Stimulated activated CD4-positive, alpha-beta T cell treated with anti-CD3 and anti-CD28 coated beads, Interleukin-1b, Interleukin-23, amount 100 ng/mL, for 48 hours (primary cell): ENCODE measurements at places on chromosomes 11 and 22.

DNA sequence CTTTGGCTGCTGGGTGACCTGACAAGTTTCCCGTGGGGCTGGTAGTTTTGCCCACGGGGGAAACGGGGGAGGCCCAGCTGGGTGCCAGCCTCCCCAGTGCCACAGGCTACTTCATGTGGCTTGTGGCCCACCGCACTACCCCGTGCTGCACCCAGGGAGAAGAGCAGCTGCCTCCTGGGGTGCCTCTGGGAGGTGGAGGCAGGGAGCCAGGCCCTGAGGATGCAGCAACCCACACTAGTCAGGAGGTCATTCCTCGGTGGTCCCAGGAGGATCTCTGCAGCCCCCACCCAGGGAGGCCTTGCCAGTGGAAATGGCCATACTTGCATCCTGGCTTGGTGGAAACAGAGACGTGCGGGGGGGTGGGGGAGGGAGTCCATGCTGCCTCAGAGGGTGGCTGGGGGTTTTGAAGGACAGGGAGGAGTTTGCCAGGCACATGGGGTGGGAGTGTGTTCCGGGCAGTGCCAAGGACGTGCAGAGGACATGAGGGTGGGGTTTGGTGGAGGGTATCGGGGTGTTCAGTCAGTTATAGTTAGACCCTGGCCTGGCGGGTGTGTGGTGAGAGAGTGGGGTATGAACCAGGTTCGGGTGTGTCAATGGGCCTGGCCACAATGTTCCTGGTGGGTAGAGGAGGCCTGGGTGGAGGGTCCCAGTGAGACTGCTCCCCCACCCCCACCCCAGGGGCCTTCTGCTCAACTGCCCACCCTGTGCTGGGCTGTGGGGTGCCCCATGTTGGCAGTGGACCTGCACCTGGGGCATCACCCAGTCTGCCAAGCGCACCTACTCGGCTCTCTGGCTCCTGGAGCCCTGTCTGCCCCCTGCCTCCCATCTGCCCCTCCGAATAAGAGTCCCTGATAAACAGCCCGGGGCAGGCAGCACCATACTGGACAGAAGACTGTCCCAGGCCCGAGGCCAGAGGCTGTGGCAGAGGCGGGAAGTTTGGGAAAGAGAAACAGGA is 3.8 kb downstream of the PIM3 start:
- peak; percentile 8 for DNase-seq

GRCh38 chr11:13114566-13115379 is 105.7 kb downstream of the RASSF10 start:
- no peak for DNase-seq

DNA sequence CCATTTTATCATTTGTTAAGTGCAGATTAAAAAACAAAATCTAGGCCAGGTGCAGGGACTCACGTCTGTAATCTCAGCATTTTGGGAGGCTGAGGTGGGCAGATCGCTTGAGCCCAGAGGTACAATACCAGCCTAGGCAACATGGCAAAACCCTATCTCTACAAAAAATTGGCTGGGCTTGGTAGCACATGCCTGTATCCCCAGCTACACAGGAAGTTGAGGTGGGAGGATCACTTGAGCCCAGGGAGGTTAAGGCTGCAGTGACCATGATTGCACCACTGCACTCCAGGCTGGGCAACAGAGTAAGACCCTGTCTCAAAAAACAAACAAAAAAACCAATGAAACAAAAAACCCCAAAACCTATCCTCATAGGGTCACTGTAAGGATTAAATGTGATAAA is 32.9 kb downstream of the HIRA start:
- no peak for DNase-seq

- no peak for DNase-seq
Measured at GRCh38 chr22:29658176-29658575, 54.7 kb downstream of the NF2 start.

- no peak for DNase-seq
Measured at GRCh38 chr11:128262463-128263345, 324.7 kb downstream of the ETS1 start.

DNA sequence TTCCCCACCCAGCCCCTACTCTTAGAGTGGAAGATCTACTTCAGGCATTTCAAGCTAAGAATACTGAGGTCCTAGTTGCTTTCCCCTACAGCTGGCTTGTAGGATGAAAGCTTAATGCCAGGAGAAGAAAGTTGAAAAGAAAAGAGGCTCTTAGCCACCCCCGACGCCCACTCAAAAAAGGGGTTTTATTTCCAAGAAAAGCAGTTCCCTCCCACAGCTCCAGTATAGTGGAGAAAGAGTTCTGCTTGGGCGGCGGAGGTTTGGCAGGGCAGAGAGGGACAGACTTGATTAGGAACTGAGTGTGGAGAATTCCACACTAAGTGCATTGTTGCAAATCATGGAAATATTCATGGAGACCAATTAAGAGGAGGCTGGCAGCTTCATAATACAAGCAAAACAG is 470.9 kb downstream of the ETS1 start:
- no peak for DNase-seq

DNA sequence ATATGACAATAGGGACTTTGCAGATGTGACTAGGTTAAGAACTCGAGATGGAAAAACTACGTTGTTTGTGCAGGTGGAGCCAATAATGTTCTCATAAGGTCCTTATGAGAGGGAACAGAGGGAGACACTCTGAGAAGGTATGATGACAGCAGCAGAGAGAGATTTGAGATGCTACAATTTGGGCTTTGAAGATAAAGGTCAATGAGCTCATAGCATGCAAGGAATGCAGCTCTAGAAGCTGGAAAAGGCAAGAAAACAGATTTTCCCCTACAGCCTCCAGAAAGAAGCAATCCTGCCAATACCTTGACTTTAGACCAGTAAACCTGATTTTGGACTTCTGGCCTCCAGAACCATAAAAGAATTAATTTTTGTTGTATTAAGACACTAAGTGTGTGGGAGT is 21.1 kb downstream of the FAM76B start:
- DNase-seq, result no peak

GRCh38 chr11:106853850-106854401 is 164.3 kb downstream of the GUCY1A2 start:
- DNase-seq, result no peak

DNA sequence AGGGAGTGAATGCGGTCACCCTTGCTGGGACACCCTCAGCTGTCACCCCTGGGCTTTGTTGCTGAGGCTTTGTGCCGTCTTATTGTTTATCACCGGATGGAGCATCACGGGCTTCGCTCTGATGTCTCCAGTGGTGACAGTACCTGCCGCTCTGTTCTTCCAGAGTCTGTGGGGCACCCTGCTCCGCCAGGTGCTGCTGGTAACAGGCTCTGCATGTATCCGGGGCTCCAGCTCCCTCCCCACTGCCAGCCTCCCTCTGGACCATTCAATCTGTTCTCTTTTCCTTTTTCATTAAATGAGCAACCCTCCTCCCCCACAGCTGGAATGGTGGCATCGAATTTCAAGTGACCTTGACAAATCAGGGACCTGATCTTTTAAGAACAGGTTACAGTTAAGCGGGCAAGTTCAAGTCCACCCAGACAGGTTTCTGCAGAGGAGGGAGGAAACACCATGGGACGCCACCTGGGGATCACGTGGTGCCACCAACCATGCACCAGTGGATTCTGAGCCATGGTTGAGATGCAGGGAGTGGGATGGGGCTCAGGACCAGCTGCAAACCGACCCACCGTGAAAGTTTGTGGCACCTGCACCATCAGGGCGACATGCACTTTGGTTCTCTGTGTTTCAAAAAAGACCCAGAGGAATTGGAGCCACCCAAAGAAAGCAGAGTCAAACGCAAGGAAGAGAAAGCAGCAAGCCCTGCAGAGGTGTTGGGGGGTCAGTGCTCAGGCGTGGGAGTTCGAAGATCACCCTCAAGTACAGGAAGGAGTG is 89.3 kb downstream of the BCR start:
- no peak for DNase-seq

DNA sequence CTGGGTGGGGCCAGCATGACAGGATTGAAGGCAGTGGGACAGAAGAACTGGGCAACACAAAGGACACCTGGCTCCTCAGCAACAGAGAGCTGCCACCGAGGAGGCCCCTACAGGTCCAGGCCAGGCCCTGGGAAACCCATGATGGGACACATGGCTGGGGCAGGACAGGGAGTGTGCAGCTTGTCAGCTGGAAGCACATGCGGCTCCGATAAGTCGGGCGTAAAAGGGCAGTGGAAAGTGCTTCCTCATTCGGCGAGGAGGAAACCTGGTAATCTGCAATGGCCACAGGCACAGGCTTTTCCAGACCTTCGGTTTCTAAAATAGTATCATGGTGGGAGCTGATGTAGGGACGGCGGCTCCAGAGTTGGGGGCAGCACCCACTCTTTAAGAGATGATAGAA is 16.5 kb downstream of the GNAZ start:
- no peak for DNase-seq

DNA sequence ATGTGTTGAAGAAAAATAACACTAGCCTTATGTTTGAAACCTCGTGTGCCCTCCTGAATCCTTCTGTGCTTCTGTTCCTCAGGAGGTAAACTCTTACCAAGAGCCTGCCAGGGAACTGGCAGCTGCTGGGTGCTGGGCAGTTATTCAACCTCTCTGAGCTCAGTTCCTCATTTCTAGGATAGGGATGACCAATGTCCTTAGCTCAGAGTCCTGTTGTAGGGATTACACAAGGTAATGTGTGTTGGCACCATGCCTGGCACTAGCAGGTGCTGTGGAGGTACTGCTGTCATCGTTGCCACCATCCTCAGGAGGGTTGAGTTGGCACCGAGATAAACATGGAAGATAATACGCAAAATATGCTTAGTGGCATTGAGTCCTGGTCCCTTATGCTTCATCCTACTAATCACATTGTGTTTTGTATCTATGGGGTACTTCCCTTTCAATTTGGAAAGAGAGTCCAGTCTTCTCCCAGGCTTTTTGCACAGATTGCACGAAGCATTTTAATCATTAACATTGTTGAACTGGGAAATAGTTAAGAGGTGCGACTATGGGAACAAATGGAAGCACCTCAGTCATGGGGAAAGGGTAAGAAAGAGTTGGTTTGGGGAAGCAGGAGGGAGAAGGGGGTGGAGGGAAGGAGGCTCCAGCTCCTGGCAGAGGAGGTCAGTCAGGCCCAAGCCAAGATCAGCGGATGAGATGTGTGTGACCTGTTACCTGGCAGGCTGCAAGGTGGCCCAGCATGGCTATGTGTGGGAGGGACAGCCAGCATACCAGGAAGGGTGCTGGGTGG is 56.7 kb downstream of the CABIN1 start:
- no peak for DNase-seq

GRCh38 chr22:44801476-44801875 is 49.1 kb downstream of the ARHGAP8 start:
- no peak for DNase-seq

- DNase-seq, result no peak
Measured at GRCh38 chr11:118055966-118056365, 20.9 kb upstream of the TMPRSS4 start.

- no peak for DNase-seq
Measured at GRCh38 chr11:19779740-19780139, 67.1 kb downstream of the NAV2 start.

- peak; percentile 80 for DNase-seq
Measured at GRCh38 chr11:64334764-64335735, 5.0 kb upstream of the CCDC88B start.

DNA sequence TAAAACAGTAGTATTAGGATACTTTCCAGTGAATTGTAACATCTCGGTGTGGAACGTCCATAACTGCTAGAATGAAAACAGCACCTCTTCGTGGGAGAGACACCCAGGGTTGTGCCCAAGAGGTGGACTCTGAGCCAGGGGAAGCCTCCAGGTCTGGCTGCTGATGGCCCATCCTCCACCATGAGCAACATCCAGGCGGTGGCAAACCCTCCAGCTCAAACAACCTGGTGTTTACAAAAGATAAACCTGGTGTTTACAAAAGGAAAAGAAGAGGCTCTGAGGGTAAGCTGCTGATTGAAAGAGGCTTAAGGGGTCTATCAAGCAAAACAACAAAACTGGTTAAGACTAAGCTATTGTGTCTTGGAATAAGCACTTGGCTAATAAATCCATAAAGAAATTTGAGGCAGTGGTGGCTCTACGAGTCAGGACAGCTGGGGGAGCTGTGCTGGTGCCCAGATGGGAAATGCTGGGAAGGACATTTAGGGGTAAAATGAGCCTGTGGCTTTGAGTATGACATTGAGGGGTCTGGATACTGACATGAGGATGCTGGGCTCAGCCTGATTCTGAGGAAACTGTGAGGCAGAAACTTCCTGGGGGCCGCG is 909.0 kb downstream of the BRD1 start:
- DNase-seq, result no peak

GRCh38 chr11:1344056-1344635 is 34.7 kb upstream of the TOLLIP start:
- no peak for DNase-seq

DNA sequence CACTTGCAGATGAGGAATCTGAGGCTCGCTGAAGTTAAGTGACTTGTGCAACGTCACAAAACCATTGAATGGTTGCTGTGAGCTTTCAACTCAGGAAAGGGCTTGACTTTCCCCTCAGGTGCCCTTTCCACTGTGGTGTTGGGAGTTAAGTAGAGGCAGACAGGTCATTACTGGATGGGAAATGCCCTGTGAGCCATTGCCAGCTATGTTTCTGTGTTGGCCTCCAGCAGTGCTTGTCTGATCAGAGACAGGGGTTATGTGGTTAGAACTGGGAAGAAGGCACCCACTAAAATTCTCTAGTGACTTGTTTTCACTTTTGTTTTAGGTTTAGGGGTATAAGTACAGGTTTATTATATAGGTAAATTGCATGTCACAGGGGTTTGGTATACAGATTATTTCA is 96.6 kb downstream of the FDX1 start:
- no peak for DNase-seq

DNA sequence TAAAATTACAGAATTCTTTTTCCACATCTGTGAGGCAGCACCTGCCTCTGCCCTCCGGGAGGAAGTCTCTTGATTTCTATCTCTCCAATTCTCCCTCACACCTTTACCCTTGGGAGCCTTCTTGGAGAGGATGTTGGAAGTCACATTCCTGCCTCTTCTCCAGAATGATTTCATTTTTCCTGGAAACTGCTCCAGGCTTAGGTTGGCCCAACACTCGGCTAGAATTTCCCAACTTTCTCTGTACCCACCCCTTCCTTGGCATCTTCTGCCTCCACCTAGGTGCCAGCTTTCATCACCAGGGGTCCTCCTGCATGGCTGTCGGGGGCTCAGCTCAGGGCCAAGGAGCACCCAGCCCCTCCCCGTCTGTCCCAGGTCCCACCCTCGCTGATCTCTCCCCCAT is 43.2 kb downstream of the SLCO2B1 start:
- DNase-seq, result no peak

- DNase-seq, result peak; percentile 58
Measured at GRCh38 chr22:41286639-41287091, 678 bp upstream of the RANGAP1 start.

DNA sequence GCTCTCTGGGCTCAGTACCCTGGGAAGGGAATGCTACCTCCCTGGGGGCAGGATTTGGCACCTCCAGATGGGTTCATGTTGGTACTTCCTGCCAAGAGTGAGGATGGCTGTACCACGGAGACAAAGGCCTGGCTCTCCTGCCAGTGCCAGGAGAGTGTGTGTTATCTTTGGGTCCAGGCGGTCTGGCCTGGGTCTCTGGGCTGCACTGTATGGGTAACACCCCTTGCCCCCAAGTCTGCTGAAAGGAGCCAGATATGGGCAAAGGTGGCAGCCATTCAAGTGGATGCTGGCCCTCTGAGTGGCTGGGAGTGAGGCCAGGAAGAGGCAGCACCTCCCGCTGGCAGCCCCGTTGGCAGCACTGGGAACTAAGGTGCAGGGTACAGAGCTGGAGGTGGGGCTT is 91.5 kb downstream of the NECTIN1 start:
- DNase-seq, result no peak
